Muscle of back (tissue), 13 donors: ENCODE measurements at places on chromosomes 5 and 9. TPM values are rescaled to one million over a fixed set of nuclear protein-coding genes. Genes with fewer than 3 reads are reported as not detected.

DNA sequence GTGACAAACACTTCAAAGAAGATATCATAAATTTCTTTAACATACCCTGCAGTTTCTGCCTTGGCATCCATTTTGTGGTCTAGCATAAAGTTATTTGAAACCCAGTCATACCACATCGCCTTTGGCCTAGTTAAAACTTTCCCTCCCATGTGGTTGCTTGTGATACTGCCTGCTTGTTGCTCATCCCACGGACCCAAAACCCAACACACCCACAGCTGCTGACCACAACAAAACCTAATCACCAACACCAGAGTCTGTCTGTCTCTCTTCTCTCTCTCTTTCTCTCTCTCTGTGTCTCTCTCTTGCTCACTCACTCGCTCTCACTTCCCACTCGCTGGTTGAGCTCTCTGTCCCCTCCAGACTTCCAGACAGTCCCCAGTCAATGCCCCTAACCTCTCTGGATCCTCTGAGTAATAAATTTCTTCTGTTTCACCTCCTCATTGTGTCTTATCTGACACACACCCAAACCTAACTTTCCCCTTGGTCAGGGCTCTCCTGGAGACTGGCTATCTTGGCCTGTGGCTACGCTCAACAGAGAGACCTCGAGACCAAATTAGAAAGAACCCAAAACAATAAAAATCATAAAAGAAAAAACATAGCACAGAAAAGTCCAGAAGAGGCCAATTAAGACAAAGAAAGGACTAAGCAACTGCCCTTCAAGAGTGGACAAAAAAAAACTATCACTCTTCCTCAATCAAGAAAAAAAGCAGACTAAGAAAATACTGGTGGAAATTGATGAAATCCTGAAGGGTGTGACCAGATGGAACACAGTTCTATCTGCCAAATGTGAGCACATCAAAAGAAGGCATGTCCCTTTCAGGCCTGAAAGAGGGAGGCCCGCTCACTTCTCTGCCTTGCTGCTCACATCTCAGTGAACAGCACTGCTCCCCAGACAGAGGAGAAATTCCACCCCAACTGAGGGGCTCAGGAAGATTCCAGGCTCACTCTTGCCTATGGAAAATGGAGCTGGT, 41.5 kb downstream of the TTLL11 start:
- DNase-seq, result no peak

GRCh38 chr9:10232352-10232930, 380.4 kb downstream of the PTPRD start:
- DNase-seq, result no peak

DNA sequence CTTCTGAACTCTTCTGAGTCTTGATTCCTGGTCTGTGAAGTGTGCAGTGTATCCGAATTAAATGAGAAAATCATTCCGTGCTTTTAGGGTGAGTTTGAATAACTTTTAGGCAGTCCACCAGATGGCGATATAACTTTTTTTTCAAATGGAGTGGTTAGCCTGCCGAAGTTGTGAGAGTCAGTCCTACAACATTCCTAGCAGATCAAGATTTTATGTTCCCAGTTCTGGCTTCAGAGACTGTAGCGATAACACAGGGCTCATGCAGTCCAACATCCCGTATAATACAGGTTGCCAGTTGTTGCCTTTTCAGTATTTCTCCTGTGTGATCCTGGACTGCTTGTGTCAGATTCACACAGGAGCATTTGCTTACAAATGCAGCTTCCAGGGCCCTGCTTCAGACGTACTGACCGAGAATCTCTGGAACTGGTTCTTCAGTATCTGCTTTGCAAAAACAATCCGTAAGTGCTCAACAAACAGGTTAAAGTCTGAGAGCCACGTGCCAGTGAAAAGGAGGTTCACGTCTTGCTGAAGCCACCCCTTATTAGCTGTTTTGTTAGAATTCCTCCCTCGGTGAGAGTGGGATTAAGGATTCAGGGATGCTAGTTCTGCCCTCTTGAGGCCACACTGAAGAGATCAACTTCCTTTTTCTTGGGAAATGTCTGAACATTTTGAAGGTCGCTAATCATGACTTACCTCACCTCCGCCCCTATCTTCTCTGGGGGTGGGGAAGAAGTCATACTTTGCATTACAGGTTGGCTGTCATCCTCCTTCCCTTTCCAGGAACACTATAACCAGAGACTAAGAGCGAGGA, 22.8 kb downstream of the SMIM3 start:
- peak; percentile 54 for DNase-seq

- DNase-seq, result no peak
Observed at GRCh38 chr5:154115291-154115690, 75.2 kb upstream of the GALNT10 start.

GRCh38 chr9:107358986-107359385, 75.9 kb downstream of the RAD23B start:
- DNase-seq, result no peak

RIC1 gene
- polyA plus RNA-seq, result 20.4 TPM
